ENCODE measurements at places on chromosomes 2 and 18.

DNA sequence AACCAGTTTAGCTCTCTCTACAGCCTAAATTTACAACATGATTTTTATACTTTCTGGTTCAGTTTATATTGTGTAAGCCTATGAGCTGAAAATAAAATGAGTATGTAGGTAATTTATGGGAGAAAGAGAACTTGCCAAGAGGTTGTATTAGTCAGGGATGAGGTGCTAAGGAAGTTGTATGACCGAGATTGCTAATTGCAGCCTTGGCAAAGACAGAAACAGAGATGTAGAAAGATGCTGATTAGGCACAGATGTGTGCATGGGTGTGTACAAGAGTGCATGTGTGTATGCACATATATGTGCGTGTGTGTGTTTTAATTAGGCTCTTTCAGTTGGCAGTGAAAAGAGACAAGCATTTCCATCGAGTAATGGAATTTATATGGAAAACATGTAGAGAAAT is 213.9 kb downstream of the FBXO15 start:
- DNase-seq: no peak

DNA sequence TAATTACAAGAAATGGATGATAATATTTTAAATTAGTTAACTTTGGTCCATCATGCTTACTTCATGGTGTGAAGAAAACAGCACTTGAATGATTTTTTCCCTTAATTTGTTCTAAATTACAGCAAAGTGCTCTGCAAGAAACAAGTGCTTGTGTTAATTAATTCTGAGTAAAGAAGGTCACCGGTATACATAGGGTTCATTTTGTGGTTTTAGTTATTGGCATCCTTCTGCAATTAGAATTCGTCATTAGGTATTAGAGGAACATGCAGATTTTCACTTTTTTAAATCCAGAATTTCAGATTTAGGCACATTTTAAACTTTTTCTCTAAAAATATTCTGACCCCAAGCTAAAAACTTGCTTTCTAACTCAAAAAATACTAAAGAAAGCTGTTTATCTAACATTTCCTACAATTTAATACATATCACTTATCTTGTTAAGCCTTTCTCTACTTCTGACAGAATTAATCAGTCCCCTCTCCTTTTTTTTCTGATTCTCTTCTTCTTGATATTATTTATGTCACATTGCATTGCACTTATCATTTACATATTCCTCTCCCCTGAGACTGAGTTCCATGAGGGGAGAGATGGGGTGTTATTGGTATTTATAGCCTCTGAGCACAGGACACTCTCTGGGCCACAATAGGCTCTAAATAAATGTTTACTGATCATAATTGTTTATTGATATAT is 129.2 kb downstream of the PLA2R1 start:
- no peak for DNase-seq

DNA sequence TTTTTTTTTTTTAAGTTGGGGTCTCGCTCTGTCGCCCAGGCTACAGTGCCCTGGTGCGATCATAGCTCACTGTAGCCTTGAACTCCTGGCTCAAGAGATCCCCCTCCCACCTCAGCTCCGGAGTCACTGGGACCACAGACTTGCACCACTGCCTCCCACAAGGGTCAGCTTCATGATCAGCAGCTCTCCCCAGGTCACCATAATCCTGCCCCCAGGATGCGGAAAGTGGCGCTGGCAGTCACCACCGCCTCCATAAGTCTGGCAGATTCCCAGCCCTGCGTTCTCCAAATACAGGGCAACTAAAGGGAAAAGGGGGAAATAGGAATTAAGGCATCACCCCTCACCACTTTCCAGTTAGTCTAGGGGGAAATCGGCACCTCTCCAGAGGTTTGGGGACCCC is 5.2 kb upstream of the ARID5A start:
- no peak for DNase-seq

- no peak for DNase-seq
These were observed 152.6 kb upstream of the MEX3C start for GRCh38 chr18:51350081-51350480.

- DNase-seq: no peak
These were observed 58.7 kb upstream of the ZNF397 start for GRCh38 chr18:35182151-35182550.

- DNase-seq: no peak
These were observed 11.2 kb upstream of the ANKRD53 start for GRCh38 chr2:70967189-70967588.

DNA sequence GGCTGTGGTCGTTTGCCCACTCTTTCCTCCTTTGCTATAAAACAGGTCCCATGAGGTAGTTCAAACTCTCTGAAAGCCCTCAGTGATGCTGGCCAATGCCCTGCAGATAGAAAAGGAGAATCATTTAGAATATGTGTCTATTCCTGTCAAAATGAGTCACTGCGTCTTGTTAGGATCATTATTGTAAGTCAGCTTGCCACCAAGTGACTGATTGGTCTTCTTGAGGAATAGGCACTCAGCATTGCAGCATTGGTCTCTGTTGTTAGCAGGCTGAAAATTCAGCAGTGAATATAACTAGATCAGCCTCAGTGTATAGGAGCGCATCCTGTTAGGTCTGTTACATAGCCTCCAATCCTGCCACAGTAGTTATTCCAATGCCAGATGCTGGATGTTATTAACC is 28.9 kb downstream of the PRKRA start:
- DNase-seq: no peak

DNA sequence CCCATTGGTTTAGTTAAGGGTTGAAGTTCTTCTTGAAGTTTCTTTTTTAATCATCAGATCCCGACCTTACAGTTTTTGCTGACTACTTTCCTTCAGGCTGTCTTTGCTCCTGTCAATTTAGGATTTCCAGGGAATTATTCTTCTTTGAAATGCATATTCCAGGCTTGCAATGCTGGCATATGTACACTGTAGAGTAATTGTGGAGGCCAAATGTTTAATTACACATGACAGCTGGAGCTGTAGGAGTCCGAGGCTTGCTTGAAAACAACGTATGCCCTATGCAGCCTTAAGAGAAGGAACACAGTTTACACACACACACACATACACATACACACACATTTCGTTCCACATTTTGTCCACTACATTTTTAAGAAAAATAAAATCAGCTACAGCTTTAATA is 602.3 kb downstream of the TMEM182 start:
- DNase-seq: no peak

DNA sequence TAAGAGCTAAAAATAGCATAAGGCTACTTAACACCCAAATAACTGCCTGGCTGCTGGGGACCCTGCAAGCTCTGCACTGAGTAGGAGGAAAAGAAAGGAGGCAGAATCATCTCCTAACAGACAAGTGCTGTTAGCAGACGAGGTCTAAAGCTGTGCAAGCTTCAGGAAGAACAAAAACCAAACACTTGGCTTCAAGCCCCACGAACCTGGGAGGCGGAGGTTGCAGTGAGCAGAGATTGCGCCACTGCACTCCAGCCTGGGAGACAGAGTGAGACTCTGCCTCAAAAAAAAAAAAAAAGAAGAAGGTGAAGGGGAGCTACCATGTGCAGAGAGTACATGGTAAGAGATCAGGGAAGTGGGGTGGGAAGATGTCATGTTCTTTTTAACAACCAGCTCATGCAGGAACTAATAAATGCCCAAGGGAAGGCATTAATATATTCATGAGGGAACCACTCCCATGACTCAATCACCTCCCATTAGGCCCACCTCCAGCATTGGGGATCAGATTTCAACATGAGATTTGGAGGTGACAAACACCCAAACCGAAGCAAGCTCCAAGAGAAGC is 28.8 kb upstream of the INO80C start:
- DNase-seq: no peak

- no peak for DNase-seq
These were observed 272.3 kb upstream of the PKDCC start for GRCh38 chr2:41775366-41776025.

- no peak for DNase-seq
These were observed 296.5 kb upstream of the EPAS1 start for GRCh38 chr2:46000660-46001059.

DNA sequence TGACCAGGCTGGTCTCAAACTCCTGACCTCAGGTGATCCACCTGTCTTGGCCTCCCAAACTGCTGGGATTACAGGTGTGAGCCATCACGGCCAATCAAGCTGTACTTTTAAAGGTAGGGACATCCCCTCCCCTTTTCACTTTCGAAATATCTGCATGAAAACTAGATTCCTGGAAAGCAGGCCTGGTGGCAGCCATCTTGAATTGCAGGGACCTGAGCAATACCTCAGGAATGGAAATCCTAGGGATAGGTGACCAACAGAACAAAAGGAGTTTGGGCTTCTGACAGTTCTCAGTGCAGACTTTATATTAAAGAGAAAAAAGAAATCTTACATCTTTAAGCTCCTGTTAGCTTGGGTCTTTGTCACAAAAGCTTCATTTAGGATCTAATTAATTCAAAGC is 62.6 kb downstream of the KLF7 start:
- DNase-seq: no peak

- DNase-seq: no peak
These were observed 293.5 kb upstream of the SLC39A10 start for GRCh38 chr2:195363496-195363895.

DNA sequence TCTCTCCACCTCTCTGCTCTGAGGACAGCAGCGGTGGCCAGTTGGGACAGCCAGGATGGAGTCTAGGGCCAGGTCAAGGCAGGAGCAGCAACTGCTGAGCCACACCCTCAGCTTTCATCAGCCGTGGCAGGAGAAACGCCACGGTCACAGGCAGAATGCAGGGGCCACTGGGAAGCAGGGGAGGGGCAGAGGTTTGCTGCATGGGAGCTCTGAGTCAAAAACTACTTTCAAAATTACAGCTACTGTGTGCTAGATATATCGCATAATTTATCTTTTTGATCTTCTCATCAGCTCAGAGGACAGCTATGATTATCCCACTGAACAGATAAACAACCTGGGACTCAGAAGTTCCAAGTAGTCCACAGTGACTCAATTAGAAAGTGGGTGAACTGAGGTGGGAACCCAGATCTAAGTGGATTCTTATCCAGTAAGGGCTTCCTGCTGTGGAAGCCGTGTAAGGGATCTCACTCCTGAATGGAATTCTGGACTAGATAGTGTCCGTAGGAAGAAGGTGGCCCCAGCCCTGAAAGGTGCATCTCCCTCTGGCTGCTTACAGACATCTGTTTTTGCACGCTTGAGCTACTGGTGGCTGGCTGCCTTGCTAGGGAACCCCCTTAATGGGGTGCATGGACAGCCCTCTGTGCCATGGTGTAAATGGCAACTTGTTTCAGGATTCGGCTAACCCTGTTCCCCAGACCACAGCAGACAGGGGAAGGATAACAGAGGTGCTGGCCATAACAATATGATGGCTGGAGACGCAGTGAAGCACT is 194.6 kb upstream of the SMAD2 start:
- no peak for DNase-seq

- DNase-seq: no peak
These were observed 55.2 kb upstream of the RIOK3 start for GRCh38 chr18:23397907-23398306.

DNA sequence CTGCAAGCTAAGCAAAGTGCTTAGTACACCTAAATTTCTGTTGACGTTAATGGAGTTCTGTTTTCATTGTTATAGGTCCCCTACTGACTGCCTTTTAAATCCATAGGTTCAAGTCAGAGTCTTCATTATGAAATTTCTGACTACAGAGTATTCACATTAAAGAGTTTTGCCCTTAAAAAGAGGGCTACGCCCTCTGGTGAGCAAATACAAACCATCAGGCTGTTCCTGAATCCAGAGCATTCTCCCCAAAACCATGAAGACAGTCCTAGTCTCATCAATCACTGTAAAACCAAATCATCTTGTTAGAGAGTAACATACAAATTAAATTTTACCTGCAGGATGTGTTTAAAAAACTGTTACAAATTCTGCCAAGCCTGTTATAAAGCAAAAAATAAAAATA is 1091.7 kb downstream of the TDRD15 start:
- DNase-seq: no peak

- no peak for DNase-seq
These were observed 139.0 kb downstream of the CELF4 start for GRCh38 chr18:37426586-37426985.

DNA sequence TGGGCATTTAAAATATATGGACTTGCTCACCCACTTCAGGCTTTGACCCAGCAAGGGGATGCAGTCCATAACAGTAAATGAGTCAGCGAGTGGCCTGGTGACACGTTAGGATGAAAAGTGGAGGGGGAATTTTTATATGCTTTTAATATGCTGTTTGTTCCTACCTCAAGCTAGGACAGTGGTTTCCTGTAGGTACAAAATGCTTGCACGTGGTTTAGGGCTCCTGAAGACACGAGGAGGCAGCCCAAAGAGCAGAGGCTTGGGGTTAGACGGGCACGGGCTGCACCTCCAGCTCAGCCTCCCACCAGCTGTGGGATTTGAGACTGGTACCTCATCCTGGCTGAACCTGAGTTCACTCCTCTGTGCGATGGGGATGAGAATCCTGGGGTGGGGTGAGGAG is 306.2 kb upstream of the CXCR4 start:
- DNase-seq: no peak

DNA sequence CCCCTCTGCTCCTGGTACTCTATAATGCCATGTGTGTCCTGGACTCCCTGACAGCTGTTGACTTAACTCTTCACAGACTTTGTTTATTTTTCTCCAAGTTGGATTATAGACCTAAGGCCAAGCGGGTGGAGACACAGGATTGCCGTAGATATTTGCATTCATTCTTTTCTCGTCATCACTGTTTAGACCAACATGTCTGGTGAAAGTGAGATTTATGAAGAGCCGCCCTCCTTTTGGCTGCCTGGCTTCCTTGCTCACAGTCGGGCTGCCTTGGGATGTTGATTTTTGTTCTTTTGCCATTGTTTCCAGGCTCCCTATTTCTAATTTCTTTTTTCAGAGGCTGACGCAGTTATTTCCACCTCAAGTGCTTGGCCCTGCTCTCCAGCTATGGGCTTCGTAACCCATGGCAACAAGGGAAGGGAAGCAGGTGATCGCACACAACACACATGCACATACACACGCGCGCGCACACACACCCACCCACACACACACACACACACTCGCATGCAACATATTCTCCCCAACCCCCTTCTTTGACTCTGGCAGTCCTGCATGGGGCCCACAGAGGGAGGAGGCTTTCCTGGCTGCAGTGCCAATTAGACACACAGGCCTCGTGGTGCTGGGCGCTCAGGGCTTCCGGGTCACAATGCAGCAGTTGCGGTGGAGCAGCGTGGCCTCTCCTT is 296.5 kb downstream of the MTX2 start:
- no peak for DNase-seq

DNA sequence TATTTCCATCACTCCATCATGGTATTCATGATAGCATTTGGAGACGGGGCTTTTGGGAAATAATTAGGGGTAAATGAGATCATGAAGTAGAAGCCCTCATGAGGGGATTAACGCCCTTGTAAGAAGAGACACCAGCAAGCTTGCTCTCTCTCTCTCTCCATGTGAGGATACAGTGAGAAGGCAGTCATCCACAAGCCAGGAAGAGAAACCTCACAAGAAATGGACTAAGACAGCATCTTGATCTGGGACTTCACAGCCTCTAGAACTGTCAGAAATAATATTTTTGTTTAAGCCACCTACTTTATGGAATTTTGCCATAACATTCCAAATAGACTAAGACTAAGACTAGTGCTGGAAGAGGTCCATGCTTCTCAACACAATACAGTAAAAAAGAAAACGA is 464.6 kb upstream of the GCFC2 start:
- no peak for DNase-seq

DNA sequence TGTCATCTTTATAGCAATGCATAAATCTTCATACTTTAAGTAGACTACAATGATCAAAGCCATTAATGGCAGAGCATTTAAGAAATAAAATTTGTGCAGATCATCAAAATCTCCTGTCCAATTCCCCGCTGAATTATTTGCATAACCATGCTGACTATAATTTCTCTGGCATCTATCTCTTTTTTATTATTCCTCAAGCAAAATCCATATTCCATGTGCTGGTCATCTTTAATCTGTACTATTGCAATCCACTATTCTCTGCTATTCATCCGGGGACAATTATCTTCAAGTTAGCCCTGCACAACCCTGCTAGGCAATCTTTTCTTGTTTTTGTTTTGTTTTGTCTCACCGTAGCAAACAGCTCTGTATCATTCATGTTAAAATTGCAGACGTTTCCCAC is 1469.6 kb upstream of the NXPH2 start:
- DNase-seq: no peak

All from amniotic stem cell (primary cell).